ENCODE measurements at places on chromosomes 7 and 10.

GRCh38 chr7:99380823-99381663 is 6.5 kb downstream of the ARPC1B start:
- peak; percentile 75 for DNase-seq

DNA sequence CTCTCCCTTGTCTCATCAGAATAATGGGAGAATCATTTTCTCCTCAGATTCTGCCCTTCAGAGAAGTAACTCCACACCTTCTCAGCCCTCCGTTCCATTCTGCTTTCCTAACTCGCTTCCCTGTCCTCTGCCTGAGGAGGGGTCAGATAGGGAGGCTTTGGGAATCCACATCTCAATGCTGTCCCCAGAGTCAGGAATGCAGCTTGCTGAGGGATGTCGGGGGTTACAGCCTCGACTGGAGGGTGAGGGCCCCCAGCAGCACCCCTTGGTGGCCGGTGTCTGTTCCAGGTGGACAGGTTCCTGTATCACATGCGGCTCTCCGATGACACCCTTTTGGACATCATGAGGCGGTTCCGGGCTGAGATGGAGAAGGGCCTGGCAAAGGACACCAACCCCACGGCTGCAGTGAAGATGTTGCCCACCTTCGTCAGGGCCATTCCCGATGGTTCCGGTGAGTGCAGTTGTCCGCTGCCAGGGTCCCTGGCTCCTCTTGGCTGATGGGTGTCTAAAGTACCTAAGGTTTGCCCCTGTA is 6.9 kb downstream of the HKDC1 start:
- DNase-seq = no peak

DNA sequence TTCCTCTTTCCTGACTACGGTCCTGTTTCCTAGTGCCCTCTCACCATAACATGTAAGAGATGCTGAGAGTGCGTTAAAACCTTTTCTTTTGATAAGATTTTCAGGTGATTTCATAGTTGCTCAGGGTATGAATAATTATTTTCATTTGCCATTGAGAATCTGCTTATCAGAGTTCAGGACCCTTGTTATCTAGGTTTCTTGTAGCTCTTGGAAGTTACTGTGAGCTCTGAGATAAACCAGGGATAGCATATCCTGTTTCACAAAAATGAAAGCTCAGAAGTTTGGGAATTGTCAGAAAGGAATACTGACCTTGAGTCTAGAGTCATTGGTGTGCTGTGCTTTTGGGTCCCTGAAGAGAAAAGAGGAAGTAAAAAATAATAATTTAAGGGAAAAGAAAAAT is 76.8 kb upstream of the PRKG1 start:
- no peak for DNase-seq

DNA sequence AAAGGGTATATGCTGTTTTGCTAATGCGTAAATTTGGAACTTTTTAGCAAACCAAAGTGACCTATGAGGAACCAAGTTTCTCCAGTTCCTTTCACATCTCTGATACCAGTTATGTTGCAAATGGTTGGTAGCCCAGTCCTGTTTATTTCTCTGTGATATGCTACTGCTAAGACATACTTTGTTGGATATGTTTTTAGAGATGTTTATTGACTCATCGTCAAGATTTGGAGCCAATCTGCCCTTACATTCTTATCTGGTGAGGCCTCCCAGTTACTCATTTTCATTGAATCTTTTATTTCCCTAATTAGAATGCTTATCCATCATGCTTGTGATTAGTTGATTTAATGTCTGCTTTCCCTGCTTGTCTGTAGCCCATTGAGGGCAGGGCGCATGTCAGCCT is 58.9 kb downstream of the LRGUK start:
- no peak for DNase-seq

DNA sequence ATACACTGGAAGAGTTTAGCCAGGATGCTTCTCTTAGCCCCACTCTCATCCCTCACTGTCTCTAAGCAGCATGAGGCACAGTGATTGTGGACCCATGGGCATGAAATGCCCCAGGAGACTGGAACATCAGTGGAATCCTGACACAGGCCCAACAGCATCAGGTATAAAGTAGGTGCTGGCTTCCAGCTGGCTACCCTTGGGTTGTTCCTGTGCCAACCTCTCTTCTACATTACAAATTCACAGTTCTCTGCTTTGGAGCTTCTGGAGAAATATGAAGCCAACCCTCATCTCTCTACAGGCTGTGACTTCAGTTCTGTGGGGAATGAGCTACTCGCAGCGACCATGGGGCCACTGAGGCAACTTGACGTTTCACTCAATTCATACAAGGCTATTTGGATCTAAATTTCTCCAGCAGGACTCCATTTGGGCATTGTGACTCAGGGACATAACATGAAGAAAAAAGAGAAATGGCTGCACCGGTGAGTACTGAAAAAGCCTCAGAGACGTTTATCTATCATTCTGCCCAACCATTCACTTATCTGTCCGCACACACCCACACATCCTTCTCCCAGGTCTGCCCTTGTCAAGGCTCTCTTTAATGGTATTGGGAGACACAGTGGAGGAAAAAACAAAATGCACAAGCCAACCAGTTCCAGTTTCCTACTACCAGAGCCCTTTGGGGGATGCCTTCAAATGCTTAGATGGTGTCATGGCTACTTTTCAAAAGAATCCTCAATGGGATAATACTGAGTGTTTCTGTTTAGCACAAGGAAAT is 35.4 kb upstream of the TM9SF3 start:
- DNase-seq = no peak

DNA sequence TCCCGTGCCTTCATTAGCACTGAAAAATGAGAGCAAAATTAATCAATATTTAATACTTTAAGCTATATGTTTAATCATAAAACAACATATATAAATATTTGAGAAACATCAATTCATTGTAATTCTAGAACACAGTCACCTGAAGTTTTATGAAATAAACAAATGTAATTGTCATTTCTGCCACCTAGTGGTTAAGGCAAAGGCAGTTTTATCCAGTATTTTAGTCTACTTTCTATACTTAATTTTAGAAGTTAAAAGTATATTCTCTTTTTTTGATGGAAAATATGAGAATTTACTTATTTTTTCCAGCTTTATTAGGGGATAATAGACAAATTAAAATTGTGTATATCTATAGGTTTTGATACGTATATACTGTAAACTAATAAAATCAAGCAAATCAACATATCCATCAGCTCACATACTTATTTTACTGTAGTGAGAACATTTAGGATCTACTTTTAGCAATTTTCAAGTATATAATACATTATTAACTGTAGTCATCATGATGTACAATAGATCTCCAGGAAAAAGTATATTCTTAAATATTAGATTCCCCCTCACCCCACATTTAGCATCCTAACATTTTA is 16.9 kb downstream of the PCGF6 start:
- no peak for DNase-seq

DNA sequence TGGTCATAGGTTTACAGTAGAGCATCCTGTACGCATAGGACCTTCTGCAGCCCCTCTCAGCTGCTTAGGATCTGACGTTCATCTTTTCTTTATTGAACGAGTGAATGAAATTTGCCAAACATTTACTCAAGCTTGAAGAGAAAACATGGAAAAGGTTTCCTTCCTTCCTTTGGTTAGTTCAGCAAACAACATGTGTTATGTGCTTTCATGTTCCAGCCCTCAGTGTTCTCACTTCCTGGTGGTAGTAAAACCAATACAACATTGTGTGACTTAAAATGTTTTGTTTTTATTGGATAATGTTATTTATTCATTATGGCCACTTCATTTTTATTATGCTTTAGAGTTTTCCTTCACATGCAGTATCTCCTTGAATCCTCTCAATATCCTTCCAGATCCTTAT is 1.4 kb upstream of the CDCA7L start:
- no peak for DNase-seq

DNA sequence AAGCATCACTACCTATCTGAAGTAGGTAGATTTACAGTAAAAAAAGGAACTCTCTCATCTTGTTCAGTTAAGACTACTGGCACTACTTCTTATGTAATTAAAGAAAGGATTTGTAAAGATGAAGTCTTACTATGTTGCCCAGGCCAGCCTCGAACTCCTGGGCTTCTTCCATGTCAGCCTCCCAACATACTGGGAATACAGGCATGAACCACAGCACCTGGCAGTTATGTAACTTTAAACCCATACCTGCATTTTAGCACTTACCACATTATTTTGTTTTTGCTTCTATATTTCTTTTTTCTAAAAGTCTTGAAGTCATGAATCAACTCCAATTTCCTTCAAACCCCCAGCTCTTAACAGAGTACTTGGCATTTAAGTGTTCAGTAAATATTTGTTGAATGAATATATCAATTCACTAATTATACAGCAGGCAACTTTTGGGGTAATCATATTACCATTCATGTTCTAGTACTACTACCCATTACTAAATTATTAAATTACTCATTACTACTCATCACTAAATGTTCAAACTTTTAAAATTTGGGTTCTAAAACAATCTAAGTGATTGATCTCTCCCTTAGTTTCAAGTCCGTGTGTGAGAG is 31.6 kb upstream of the CCDC71L start:
- no peak for DNase-seq

GRCh38 chr10:15374156-15374555 is 3.1 kb upstream of the FAM171A1 start:
- no peak for DNase-seq

- DNase-seq = peak; percentile 28
These were observed 627 bp downstream of the DUSP5 start for GRCh38 chr10:110498087-110498981.

DNA sequence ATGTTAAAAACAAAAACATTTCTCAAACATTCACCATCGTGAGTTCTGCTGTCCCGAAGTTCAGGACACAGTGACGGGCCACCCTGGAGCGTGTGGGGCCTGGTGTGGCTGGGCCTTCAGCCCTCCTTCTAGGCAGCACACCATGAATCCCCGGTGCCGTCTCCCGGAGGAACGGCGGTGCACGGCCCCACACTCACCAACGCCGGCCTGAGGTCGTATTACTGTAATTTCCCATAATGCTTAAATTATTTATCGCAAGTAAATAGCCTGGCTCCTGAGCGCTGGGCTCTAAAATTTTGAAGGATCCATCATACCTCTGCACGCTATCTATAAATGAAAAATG is 1.4 kb downstream of the STK32C start:
- DNase-seq = no peak

DNA sequence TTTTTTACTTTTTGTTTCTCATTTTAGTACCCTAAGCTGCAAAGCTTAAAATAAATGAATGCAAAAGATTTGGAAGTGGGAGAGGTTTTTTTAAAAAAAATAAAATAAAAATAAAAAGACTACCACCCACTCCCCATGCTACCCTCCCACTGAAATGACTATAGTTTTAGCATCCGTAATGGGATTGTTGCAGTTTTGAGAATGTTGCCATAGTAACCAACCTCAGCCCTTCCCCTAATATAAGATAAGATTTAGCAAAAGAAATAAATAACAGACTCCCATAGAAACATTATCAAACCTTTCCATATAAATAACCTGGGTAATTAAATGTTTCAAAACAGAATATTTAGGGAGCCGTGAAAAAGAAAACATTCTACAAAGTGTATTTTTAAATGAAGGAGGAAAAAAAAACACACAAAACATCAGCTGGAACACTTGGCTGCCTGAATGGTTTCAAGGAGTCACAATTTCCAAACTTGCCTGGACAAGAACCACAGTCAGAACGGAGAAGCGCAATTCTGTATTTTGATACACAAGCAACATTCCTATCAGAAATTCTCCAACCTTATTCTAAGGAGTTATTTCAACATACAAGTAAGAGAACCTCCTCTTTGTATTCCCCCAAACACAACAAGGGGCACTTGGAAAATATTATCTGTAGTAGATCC is 57.4 kb downstream of the DGKI start:
- no peak for DNase-seq

DNA sequence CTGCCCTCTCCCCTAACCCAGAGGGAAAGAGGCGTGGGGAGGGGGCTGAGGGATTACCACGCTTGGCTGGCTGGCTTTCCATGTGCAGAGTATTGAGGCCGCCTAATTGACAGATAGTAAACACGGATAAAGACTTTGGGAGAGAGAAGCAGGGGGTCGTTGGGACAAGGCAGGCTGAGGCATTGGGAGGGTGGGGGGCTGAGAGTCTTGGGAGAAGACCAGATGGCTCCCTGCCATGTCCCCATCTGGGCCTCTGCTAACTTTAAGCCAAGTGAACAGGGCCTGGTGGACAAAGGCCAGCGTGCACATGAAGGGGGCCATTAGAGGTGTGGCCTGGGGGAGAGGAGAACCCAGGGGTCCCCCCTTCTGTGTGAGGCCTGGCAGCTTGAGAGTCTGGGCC is 55.4 kb upstream of the MXI1 start:
- no peak for DNase-seq

DNA sequence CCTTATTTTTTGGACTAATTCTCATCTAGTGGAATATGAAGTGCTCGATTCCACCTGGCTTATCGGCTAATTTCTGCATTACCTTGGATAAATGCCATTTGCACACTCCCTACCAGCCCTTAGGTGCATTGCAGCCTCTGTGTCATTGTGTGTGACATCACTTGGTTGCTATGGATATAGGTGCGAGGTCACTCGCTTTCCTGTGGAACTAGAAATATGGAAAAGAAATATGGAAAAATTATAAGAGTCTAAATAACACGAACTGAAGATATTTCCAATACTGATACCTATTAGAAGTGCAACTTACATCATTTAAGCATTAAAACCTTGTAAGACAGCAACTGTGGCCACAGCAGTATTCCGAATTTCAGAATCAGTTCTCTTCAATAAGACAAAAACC is 2.0 kb downstream of the YWHAG start:
- DNase-seq = no peak

- DNase-seq = no peak
These were observed 255.5 kb upstream of the YAE1 start for GRCh38 chr7:39310699-39311098.

DNA sequence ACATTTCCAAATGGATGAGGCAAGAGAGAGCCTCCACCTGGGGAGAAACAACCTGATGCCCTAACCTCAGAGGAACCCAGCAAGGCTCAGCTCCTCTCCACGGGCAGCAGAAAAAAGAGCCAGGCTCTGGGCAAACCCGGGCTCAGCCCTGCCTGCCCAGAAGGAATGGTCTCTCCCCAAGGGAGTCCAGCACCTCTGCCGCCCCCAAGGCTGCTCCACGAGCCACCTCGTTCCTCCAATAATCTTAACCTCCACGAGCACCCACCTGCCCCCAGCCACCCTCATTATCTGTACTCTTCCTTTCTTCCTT is 154.2 kb downstream of the GRID1 start:
- DNase-seq = no peak

GRCh38 chr7:77346441-77346840 is 69.7 kb downstream of the GSAP start:
- DNase-seq = no peak

DNA sequence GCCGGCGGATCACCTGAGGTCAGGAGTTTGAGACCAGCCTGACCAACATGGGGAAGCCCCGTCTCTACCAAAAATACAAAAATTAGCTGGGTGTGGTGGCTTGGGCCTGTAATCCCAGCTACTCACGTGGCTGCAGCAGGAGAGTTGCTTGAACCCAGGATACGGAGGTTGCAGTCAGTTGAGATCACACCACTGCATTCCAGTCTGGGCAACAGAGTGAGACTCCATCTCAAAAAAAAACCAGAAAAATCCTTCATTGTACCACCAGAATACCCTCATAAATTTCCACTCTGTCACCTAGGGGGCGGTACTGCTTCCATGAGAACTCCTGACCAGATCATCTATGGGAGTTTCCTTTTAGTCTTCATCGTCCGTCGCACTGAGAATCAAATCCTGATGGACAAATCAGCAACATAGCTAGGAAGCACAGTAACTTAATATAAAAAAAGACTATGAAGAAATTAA is 225.8 kb upstream of the KLF14 start:
- no peak for DNase-seq
